Daoy (cell line): ENCODE measurements at places on chromosomes 2 and 18. TPM values are rescaled to one million over a fixed set of nuclear protein-coding genes. Genes with fewer than 3 reads are reported as not detected.

SLC16A14 gene
- total RNA-seq = 1.9 and 2.1 TPM in 2 replicates

ERMN gene
- 0.29 TPM in 1 of 2 replicates, not detected in the other for total RNA-seq

CLASP1 gene
- total RNA-seq = 13.6 and 21.2 TPM in 2 replicates

CD8A gene
- total RNA-seq = not detected in 2 replicates

ZNG1B gene
- 42.5 and 58.1 TPM in 2 replicates for total RNA-seq

MFSD2B gene
- 0.06 TPM in 1 of 2 replicates, not detected in the other for total RNA-seq
